ENCODE measurements at places on chromosomes 16 and 17.

DNA sequence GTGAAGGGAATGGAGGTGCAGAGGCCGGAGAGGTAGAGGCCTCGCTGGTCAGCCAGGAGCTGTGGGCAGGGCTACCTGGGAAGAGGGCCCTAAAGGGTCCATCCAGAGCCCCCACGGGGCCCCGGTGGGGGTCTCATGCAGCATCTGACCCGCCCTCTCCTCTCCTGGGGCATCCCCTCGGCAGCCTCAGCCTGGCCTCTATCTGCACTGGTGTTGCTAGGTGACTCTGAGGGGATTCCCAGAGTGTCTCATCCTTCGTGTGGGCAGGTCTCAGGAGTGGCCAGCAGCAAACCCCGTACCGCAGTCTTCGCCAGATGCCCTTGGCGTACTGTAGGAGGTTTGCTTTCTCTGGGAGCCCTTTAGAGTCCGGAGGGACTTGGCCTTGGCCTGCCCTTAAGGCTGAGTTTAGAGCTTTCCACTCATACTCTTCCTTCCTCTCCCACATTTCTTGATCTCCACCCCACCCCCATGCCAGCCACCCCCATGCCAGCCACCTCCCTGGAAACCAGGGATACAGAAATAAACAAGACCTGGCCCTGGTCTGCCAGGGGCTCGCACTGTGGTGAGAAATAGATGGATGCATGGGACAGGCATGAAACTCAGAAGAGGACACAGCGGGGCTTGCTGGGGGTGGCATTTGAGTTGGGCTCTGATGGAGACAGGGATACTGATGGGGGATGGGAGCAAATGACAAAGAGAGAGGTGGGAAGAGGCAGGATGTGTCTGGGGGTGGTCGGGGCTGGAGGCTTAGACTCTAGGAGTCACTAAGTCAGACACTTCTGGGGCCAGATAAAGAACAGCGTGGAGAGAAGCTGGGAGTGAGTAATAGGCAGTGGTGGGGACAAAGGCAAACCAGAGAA lies 9.9 kb downstream of the SLC5A10 start:
- no peak for DNase-seq

GRCh38 chr17:40341808-40342503 lies 22.6 kb downstream of the GJD3 start:
- peak; percentile 35 for DNase-seq

DNA sequence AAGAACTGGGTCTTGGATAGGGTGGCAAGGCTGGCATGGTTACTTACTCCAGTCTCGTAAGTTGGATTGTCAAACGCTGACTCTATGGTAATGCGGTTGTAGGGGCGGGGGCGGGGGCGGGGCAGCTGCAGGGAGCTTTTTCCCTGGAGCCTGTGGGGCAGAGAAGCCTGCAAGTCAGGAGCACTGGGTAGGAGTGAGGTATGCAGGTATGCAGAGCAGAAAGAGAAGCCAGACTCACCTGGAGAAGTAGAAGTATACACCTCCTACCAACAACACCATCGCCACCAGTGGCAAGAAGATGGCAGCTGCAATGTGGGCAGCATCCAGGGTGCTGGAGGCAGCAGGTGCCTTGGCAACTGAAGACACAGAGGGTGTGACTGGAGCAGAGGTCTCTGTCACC lies 4.8 kb upstream of the PHF12 start:
- DNase-seq, result no peak

- DNase-seq, result no peak
These were observed 6.8 kb downstream of the MEAK7 start for GRCh38 chr16:84497418-84498222.

- no peak for DNase-seq
These were observed 3.3 kb downstream of the ZCCHC14 start for GRCh38 chr16:87489434-87490045.

GRCh38 chr17:2347805-2348685 lies 10.7 kb downstream of the SGSM2 start:
- DNase-seq, result peak; percentile 64

- DNase-seq, result no peak
These were observed 53.9 kb downstream of the USP22 start for GRCh38 chr17:20988896-20989295.

GRCh38 chr17:75914643-75915267 lies 10.1 kb upstream of the MRPL38 start:
- DNase-seq, result no peak

DNA sequence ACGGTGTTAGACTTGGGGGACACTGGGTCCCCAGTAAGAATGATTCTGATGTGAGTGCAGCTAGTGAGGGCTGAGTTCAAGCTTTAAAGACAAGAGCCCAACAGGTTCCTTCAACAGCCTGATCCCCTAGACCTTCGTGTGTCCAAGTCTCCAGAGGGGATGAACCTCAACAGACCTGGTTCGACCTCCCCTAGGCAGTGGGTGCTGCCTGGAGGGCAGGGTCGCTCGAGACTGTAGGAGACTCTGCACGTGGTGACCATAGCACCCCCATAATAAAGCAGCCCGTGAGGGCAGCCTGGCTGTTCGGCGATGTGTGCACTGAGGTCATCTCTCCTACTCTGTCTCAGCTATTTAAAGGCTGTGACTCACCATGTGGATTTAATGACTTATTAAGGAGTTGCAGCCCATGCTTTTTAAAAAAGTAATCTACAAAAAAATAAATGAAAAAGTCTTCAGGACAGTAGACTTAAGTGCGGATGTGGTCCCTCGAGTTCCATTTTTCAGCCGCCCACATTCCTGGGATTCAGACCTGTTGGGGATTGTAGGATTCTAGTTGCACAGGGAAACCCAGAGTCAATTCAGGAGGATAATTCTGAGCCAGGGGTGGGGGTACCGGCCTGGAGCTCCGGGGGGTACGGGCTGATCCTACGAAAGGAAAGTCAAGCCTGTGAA lies 23.4 kb upstream of the METRNL start:
- no peak for DNase-seq

DNA sequence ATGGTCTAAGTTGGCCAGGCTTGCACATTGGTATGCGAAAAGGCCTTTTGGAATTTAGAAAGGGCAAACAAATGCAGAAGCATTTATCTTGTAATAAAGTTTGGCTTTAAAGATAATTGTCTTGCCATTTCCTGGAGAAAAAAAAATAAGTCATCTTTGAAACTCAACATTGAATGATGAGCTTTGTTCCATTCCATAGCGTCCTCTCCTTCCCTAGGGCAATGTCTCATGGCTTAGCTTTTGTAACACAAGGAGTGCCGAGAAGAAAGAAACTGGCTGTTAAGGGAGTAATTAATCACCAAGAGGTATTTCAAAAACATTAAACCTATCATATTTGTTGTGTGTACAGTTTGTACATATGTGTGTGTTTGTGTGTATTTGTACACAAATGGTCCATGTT lies 372.3 kb downstream of the NPIPA8 start:
- DNase-seq, result no peak

DNA sequence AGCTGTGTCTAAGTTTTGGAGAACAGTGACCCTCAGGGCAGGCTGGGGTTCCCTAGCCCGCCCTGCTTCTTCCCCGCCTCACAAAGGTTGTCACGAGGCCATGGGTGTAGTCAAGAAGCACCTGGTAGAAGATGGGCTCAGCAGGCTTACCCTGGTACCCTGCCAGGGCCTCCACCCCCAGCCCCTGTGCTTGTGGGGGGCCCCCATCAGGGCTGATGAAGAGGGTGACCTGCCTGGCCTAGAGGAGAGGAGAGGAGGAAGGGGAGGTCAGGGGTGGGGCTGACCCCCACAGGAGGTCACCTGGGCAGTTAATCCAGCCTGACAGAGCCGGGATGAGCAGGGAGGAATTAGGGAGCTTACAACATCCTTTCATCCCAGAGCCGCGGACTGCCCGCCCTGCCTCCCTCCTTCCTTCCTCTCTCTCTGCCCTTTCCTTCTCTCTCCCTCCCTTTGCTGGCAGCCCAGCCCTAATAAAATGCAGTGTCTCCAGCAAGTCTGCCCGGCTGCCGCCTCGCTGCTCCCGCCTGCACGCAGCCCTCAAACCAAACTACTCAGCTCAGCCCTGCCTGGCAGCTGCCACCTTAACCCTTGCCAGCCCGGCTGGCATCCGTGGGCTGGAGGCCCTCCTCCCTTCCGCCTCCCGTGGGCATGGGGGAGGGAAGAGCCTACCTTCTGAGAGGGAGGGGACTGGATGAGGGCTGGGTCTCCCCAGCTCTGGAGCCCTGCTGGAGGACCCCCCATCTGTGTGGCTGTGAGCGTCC lies 7.2 kb downstream of the DLX3 start:
- DNase-seq, result peak; percentile 40

- DNase-seq, result no peak
These were observed 245.8 kb downstream of the SOX9 start for GRCh38 chr17:72366626-72367025.

DNA sequence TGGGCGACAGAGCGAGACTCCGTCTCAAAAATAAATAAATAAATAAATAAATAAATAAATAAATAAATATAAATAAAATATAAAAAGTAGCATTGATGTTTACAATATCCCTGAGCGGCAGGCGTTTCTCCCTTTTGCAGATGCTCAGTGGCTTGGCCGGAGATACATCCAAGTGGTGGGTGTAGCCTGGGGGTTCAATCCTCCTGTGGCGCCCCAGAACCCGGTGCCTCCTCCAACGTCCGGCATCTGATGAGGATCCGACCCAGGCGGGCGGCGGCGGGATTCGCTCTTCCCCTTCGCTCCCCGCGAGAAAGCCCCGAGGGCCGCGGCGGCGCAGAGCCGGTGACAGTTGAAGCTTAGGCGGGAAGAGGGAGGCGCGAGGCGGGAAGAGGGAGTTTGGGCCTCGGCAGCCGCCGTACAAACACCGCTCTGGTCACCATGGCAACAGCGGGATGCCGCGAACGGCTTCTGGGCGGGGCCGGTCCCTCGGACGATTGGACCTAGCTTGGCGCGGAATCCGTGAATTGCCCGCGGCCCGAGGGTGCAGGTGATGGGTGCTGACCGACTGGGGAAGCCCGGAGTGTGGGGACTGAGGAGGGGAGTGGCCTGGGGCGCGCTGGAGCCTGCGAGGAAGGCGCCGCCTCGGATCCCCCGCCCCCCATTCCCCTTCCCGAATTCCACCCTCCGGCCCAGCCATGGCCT lies 12.7 kb upstream of the ALDOA start:
- DNase-seq, result peak; percentile 92

DNA sequence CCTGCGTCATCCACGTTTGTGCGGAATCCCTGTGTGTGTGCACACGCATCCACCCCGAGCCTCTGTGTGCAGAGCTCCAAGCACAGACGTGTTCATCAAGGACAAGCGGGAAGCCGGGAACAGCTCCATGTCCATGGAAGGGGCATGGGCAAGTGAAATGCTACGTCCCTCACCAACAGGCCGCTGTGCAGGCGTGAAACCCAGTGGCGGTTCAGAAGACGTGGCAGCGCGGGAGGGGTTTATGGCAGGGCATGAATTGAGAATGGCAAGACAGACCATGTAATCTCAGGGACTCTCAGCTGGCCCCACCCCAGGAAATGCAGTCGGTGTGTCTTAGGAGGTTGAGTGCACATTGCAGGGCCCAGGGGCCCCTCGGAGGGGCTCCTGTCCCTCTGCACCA lies 52.7 kb downstream of the TBC1D16 start:
- no peak for DNase-seq

DNA sequence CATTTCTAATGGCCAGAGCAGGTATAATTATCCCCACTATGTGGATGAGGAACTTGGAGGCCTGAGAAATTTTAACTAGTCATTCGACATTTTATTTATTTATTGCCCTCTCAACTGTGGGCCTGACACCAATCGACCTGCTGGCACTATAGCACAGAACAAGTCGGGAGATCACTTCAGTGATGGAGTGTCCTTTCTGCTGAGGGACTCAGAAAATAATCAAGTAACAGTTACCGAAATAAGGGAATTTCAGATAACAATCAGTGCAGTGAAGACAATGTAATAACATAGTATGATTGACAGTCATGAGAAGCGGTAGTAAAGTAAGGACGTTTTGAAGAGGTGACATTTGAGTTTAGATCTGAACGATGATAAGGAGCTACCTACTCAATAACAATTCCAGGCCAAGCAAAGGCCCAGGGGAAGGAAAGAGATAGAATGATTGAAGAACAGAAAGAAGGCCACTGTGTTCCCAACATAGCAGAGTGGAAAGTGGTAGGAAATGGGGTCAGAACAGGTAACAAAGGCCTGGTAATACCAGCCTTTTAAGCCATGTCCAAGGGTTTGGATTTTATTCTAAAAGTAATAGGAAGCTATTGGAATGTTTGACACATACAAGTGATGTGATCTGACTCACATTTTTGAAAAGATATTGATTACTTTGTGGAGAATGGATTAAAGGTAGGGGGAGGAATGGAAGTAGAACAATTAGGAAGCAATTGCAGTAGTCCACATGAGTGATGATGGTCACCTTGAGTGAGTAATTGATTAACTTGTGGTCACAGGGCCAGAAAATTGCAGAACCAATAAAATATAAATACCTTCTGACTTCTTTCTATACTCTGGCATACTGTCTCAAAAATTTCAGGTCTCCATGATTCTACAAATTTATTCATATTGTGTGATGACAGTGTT lies 1.4 kb downstream of the STXBP4 start:
- DNase-seq, result no peak
